Cortex of kidney (tissue), 1 donor: ENCODE measurements at places on chromosomes 3 and 15.

GRCh38 chr3:137046747-137047146 is 89.0 kb downstream of the IL20RB start:
- no peak for DNase-seq

DNA sequence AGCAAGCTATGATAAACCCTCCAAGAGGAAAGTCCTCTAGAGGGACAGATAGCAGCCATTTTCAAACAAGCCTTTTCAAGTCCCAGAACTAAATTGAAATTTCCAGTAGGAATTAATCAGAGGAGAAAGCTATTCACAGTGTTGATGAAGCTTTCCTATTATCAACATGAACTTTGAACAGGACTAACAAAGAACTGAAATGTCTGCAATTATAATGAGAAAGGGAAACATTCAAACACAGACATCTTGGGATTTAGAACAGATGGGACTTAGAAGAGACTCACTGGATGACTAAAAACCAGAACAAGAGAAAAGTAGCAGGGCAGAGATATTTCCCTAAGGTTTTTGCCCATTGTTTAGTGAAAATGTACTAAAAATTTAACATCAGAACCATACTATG is 622.1 kb upstream of the UBE2E2 start:
- no peak for DNase-seq

- no peak for DNase-seq
These were observed 831.1 kb upstream of the NR2F2 start for GRCh38 chr15:95499397-95499796.

DNA sequence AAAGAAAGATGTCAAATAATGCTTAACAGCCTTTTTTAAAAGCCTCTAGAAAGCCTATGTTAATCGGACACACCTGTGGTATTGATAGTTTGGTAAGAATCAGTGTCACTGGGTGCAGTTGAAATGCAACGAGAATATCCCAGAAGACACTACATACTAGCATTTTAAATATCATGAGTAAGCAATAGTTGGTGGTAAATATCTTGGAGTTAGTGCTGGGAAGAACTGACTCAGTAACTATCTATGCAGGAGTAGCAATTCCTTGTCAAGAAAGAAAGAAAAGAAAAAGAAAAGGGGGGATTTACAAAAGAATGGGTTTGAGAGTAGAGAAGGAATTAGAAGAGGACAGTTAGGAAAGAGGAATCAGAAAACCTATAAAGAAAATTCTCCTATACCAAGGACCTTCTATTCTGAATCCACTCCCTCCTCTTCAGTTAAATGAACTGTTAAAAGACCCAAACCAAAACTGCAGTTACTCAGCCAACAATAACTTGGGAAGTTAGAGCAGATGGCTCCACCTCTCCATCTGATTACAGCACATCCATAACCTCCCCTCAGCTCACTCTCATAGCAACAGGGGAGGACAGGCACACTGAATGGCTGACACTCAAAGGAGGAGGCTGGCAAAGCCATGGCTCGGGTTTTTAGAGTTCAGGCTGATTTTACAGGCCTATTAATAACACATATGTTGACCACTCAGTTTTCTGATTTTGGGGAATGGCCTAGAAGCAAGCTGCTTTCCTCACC is 207.6 kb upstream of the MDFIC2 start:
- DNase-seq: no peak

- DNase-seq: no peak
These were observed 32.5 kb downstream of the OR5H15 start for GRCh38 chr3:98199020-98199419.
